NCI-H1417 (cell line): ENCODE measurements at places on chromosomes 13 and 19.

GRCh38 chr13:55341891-55342290, 1798.8 kb upstream of the PRR20A start:
- no peak for DNase-seq

DNA sequence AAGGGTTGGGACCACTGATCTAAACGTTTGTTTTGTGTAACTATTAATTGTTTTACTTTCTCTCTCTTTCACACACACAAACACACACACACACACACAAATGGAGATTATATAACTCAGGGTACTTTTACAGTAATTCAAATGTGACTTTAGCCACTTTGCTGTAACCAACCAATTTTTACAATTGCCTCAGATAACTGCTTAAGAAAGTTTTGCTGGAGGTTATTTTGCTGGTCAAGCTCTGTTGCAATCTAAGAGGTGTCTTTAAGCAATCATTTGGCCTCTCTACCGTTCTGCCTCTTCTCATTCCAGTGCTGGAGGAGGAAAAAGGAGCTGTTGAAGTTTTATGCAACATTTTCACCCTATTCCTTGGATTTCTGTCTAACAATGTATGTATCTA, 63.0 kb downstream of the TBC1D4 start:
- DNase-seq = no peak

- DNase-seq = peak; percentile 60
Observed at GRCh38 chr19:35030257-35031071, at the start of gene SCN1B. SCN1B (plus strand) TSS chr19:35030470; CDS start chr19:35030821, 351 bp downstream.

- DNase-seq = peak; percentile 75
Observed at GRCh38 chr13:46526100-46526735, 26.8 kb upstream of the LRCH1 start.

GRCh38 chr19:51097166-51097738, 11.0 kb downstream of the CTU1 start:
- peak; percentile 48 for DNase-seq

- no peak for DNase-seq
Observed at GRCh38 chr13:109162248-109163036, 533.0 kb downstream of the MYO16 start.

- DNase-seq = no peak
Observed at GRCh38 chr13:30373727-30374126, 48.6 kb upstream of the UBE2L5 start.

DNA sequence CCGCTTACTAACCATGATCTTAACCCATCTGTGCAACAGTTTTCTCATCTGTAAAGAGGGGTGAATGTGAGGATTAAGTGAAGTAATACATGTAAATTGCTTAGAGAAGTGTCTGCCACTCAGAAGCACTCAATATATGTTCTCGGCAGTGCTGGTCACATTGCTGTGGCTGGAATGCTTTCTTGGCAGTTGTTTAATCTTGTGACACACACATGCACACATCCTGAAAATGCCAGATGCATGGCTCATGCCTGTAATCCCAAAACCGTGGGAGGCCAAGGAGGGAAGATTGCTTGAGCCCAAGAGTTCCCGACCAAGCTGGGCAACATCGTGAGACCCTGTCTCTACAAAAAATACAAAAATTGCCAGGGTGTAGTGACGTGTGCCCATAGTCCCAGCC, 4.9 kb upstream of the DMKN start:
- DNase-seq = no peak

- no peak for DNase-seq
Observed at GRCh38 chr19:18490728-18491127, 31.1 kb downstream of the ELL start.

DNA sequence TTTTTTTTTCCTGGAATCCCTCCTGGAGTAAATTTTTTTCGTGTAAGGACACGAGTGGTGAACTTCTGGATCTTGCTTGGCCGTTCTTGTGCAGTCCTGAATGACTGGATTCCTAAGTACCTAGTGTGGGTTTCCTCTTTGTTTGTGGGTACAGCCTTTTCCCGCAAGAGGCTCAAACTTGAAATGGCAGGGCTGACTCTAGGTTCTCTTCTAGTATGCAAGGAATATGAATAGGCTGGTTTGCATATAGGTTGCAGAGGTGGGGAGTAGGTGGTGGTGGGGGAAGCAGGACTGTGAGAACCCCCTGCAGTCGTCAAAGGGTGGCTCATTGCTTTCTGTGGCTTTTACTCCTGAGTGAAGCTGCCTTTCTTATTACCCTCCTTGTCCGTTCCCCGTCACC, 13.6 kb downstream of the UBAC2 start:
- no peak for DNase-seq

- DNase-seq = no peak
Observed at GRCh38 chr13:30307971-30308290, 580 bp upstream of the KATNAL1 start.

DNA sequence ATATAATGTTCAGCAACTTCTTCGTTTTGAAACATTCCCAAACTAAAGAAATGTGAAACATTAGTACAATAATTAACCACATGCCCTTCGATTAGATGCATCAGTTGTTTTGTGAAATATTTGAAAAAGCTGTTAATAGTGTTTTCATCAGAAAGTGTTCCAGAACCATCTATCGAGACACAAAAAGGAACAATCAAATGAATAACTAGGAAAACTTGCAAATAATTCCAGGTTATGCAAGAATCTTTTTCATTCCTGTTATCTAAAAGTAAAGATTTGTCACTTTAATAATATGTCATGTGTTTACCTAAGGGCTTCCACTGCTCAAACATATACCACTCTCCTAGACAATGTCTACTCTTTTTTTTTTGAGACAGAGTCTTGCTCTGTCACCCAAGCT, 904.2 kb upstream of the MIR17HG start:
- no peak for DNase-seq

DNA sequence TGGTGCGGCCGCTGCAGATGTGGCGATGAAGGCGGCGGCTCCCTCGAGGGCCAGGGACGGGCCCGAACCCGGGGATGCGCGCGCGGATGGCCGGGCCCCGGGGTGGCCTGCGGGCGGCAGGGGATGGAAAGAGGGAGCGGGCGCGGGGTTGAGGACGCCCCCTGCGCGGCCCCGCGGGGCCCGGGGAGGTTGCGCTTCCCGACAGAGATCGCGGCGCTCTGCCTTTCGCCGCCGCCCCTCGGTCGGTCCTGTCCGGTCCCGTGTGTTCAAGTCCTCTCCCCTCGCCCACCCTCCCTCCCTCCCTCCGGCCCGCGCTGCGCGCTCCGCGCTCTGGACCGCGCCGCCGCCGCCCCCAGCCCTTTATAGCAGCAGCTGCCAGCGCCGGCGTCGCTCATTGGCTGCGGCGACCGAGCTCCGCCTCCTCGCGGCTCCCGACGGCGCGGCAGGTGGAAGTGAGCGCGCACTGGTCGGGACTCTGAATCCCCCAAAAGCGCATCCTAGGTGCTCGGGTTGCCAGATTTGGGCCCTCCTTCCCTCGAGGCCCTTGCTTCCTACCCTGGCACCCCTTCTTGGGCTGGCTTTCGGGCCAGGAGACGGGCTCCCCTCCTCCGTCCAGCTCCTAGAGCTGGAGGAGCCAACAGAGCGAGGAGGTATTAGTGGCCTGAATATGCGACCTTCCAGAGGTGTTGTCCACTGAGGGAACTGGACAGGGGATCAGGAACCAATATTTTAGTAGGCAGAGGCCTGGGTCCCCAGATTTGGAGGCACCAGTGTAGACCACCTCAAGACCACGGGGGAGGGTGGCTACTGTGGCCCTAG, at the start of gene ELAVL3:
Gene ELAVL3, minus strand, starts transcription at position 332 of the 819 bp plus-strand sequence. CDS start 438 bp downstream, outside the sequence.
- DNase-seq = peak; percentile 38

- DNase-seq = no peak
Observed at GRCh38 chr19:47197141-47197540, 33.9 kb downstream of the BBC3 start.

- DNase-seq = no peak
Observed at GRCh38 chr19:29247051-29247450, 34.1 kb upstream of the UQCRFS1 start.

GRCh38 chr13:86741762-86742285, 929.3 kb upstream of the SLITRK5 start:
- no peak for DNase-seq

- no peak for DNase-seq
Observed at GRCh38 chr13:43797869-43798268, 11.1 kb upstream of the ENOX1 start.

- no peak for DNase-seq
Observed at GRCh38 chr19:18718015-18718526, 34.6 kb downstream of the CRTC1 start.

DNA sequence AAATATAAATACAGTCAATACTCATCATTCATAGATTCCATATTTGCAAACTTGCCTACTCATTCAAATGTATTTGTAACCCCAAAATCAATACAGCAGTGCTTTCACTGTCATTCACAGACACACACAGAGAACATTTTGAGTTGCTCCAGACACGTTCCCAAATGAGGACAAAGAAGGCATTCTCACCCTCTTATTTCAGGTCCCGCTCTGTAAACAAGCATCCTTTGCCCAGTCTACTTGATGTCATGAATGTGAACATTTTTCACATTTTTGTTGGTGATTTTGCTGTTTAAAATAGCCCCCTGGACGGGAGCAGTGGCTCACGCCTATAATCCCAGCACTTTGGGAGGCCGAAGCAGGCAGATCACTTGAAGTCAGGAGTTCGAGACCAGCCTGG, 15.5 kb downstream of the C19orf47 start:
- DNase-seq = no peak

GRCh38 chr19:40228863-40229262, 2.4 kb upstream of the CCNP start:
- DNase-seq = no peak

DNA sequence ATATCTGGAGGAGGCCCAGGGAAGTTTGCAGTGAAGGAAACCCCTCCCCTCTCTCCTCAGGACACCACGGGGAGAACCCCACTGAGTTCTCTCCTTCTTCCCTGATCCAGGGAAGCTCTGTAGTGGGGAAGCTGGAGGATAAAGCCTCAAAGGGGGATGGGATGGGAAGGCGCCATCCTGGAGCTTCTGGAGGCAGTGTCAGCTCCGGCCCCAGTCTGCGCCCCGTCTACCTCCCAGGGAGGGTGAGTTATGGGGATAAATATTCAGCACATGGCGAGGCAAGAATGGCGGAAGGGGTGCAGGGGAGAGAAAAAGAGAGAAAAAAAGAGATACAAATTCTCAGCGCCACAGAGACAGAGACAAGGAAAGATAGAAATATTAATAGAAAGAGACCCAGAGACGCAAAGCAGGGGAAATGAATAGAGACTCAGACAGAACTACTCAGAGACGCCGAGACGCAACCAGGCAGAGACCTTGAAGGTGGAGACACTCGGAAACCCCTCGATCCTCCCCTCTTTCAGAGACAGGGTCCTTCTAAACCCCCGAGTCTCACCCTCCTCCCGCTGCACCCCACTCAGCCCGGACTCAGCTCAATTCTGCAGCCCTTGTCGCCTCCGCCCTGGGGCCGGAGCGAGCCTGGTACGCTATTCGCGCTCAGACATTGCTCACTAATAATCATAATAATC, 23.6 kb downstream of the OLFM2 start:
- DNase-seq = no peak

GRCh38 chr19:40613690-40614621, 12.8 kb downstream of the LTBP4 start:
- peak; percentile 86 for DNase-seq

DNA sequence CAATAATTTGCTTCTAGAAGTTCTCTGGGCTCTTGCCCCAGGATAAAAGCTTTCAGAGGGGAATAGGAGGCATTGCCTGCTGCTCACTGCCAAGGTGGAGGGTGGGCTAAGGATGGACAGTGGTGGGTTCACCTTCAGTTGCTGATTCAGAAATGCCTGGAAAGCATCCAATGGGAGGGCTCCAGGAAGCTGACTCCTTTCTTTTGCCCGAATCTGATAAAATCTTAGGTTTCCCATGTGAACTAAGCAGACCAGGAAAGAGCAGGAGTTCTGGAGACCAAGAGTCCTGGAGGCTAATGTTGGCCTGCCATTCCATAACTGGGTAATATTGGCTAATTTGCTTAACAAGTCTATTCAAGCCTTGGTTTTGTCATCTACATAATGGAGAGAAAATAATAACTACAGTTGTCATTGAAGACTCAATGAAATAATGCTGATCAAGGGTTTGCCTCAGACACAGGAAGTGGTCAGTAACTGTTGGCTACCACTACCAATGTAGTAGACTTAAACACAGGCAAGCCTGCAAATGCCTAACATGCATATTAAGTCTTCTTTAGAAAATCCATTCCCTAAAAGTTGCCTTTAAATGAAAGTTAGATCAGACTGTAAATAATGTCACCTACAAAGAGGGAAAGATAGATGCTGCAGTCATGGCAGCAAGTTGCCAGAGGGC, 528.4 kb upstream of the NBEA start:
- DNase-seq = no peak

GRCh38 chr19:1860042-1860775, 3.2 kb downstream of the KLF16 start:
- DNase-seq = peak; percentile 83

DNA sequence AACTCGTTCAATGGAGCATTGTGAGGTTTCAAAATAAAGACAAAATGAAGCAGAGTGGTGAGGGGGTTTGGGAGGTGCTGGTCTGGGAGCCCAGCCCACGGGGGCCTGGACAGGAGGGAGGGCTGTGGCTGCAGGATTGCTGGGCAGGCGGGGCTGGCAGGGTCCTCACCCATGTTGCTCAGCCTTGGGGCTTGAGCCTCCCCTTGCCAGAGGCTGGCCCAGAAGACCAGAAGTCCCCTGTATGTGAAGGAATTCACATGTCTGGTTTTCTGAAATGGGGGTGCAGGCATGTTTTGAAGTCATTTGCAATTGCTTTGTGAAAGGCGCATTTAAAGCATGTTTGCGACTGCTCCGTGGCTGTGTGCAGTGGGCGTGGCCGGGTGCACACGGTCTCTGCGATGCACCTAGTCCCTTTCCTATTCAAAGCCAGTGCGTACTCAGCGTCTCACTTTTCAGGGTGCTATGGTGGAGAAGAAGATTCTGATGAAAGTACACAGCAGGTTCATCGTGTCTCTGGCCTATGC, 2.3 kb downstream of the GRK1 start:
- no peak for DNase-seq

- no peak for DNase-seq
Observed at GRCh38 chr19:11563532-11563931, 4.5 kb upstream of the ELOF1 start.

DNA sequence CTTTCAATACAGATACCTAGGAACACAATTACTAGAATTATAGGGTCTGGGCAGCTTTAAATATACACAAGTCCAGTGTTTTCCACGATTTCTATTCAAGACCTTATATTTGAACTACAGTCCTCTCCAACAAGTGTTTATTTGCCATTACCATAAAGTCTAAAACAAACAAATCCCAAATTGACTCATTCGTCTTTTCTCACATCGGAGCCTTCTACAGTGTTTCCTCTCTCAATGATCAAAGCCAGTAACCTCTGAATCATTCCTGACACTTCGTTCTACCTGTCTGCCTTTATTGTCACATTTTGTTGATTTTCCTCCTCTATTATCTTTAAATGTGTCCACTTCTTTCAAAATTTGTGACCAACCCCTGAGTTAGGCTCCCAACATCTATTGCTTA, 1356.5 kb upstream of the SLC10A2 start:
- peak; percentile 86 for DNase-seq

DNA sequence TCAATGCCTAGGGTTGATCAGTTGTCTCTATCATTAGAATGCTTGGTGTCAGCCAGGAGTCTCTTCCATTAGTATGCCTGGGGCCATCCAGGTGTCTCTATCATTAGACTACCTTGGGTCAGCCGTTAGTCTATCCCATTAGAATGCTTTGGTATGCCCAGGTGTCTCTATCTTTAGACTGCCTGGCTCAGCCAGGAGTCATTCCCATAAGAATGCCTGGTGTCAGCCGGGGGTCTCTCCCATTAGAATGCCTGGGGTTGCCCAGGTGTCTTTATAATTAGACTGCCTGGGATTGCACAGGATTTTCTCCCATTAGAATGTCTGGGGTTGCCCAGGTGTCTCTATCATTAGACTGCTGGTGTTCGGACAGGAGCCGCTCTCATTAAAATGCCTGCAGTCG, 1442.9 kb downstream of the UQCRFS1 start:
- DNase-seq = no peak
